ENCODE measurements at places on chromosomes 1 and 21.
A peak's percentile ranks its signal among the peaks of the same experiment; 100 is the strongest.

DNA sequence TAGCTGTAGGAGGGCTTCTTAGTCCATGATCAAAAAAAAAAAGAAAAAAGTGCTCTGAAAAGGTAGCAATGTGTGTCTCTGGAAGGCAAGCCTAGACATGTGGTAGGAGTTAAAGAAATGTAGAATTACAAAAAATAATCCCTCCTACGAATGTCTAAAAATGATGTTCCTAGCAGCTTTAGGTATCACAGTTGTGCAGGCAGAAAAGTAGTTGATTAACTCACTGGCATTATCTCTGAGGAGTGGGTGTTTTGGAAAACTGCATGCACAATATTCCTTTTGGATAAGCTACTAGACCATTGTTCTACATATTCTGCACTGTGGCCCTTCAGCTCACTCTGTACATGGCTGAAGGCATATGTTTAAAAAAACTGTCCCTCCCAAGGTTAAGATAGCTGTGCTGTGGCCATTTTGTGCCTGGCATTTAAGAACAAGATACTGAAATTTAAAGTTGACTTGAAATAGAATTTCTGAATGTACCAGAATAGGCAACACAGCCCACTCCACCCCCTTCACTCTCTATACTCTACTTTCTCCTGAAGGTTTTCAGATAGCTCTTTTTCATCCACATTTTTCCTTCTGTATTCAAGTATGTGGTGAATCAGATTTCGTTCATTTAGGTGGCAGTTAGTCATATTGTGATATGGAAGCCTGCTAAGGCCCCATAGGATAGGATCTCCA lies 463.9 kb upstream of the LRRC7 start:
- no peak for DNase-seq

GRCh38 chr21:32653326-32653901 lies 41.2 kb upstream of the CFAP298 start:
- DNase-seq: peak; percentile 80

DNA sequence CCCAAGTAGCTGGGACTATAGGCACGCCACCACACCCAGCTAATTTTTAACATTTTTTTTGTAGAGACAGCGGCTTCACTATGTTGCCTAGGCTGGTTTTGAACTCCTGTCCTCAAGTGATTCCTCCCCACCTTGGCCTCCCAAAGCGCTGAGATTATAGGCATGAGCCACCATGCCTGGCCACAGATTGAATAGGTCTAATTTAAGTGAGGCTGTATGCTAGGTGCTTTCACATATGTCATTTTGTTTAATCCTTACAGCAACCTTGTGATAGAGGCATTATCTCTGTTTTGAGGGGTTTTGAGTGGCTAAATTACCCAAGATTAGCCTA lies 7.2 kb downstream of the INTS3 start:
- no peak for DNase-seq

GRCh38 chr1:59564192-59564891 lies 250.4 kb upstream of the HOOK1 start:
- no peak for DNase-seq

DNA sequence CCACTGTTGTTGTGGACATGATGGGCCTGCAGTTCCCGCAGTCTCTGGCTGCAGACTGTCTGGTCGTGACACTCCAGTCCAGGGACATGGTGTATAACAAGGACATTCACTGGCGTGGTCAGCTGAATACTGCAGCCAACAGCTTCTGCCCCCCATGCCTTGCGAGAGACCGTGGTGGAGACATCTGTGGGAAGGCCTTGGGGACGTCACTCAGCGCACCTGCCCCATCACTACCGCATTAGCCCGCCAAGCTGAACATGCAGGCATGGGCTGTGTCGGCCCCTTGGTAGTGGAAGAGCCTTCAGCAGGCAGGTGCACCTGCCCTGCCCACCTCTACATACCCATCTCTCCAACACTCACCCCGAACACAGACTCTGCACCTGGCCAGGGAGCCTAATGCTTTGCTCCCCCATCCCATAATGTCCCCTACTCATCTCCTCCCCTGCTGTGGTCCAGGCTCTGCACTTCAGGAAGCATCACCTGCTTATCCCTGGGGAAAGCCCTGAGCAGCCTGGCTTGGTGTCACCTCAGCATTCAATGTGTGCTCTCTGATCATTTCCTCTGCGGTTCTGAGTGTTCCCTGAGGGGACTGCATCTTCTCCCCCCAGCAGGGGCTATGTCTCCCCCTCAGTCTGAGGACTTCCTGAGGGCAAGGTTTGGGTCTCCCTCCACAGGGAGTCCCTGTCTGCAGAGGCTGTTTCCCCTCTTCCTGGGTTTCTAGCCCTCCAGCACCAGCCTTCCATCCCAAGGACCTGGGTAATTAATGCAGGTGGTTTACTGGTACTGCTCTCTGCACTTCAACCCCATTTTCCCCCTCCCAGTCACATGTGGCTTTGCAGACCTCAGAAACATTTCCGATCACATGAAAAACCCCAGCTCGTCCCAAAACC lies 3.2 kb downstream of the PGLYRP4 start:
- DNase-seq: no peak

- no peak for DNase-seq
Observed at GRCh38 chr21:33975548-33976081, 60.0 kb upstream of the ATP5PO start.

- no peak for DNase-seq
Observed at GRCh38 chr1:220336391-220337031, 64.3 kb upstream of the RAB3GAP2 start.

DNA sequence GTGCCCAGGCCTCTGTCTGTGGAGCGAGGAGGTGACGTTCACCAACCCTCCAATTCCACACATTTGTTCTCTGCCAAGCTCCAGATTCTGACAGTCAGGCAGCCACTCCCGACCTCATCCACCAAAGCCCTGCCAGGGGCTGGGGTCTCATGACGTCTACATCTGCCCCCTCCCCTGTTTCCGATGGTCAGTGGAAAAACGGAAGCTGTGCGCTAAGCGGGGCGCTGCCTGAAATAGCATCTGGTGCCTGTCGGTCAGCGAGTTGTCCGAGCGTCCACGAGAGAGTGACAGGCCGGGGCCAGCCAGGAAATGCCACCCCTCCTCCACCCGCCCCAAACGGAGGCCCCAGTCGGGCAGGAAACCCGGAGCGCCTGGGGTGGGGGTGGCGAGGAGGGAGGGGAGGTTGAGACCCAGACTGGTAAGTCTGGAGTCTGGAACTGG lies 3.2 kb upstream of the TAL1 start:
- DNase-seq: no peak

DNA sequence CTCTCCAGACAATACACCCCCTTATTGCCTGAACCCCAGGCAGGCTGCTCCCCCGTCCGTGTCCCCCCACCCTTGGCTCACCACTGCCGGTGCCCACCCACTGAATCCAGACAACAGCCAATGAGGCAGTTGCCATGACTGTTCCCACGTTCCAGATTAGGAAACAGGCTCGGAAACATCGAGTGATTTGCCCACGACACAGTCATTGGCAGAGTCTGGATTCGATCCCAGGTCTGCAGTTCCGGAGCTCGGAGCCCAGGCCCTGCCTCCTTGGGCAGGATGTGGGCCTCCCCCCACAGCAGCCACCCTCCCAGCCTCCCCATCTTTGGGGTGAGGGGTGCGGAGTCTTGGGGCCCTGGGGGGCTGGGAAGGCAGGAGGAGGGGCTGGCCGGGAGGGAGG lies 20.3 kb upstream of the CLSTN1 start:
- no peak for DNase-seq

DNA sequence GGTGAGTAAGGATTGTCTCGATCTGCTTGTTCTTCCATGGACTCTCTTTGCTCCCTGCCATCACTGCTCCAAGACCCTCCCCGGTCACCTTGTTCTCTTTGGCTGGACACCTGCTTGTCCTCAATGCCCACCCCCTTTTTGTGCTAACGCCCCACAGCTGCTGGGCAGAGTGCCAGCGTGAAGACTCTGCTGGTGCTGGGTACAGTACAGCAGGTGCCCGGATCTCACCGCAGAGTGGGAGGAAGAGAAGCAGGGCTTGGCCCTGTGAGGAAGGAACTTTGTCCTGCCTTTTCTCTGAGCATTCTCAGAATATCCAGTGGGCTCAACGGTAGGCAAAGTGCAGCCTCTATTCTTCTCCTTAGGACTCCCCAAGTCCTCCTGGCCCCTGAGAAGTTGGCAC lies 90.1 kb downstream of the PLXNA2 start:
- peak; percentile 79 for DNase-seq

Data from NCI-H510A treated with DMSO at 0.1 percent for 48 hours (cell line).